ENCODE measurements at places on chromosomes 4 and X.
A peak's percentile ranks its signal among the peaks of the same experiment; 100 is the strongest.

- no peak for DNase-seq
Measured at GRCh38 chrX:49892542-49892941, 13.3 kb downstream of the USP27X start.

DNA sequence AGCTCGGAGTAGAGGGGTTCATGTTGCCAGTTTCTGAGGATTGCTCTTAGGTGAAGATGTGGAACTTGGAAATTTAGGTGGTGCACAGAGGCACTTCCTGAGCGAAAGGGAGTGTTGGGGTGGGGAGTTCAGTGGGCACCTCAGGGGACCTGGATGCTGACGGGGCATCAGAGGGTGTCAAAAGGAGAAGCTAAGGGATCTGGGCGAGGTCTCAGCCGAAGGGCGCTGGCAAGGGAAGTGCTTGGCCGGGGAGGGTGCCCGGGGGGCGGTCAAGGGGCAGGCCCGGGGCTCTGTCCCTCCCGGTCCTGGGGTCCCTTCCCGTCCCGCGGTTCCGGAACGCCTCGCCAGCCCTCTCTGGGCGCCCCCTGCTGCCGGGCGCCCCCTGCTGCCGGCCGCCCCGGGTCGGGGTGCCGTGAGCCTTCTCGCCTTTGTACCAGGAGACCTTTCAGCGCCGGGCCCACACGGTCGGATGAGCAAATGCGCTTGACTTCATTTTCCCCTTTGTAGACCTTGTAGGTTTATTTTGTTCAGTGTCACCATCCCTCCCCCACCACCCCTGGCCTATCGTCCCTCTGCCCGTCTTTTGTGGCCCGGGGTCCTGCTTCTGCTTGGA, 3.0 kb upstream of the PHOX2B start:
- peak; percentile 21 for DNase-seq

DNA sequence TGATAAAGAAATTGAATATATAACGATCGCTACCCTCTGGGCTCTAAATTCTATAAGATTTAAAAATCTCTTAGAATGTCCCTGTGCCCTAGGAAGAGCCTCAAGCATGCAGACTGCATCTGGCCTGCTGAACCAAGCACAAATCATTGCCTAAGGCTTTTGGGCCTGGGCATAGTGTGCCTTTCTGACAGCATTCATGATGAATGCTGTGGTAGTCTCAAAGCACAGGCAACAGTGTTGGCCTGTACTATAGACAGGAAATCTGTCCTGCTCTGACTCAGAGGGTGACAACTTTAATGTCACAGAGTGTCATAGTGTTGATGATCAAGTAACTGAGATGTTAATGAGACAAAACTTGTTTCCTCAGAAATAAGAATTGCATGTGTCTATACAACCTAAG, 717.3 kb downstream of the STIM2 start:
- DNase-seq = no peak

DNA sequence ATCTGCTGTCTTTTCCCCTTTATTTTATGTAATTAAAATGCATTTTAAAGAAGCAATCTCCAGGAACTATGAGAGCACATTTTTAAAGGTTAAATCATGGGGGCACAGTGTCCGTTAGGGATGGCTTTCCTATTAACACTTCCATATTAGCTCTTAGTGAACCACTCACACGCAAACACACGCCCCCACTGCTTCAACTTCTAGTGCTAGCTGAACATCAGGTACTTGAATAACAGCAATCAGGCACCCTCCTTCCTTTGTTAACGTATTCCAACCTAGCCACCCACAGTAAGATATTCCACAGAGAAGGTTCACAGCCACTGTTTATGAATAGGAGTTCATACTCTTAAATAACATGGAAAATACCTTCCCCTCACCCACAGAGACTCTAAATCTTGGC, 9.3 kb downstream of the TMEM255A start:
- DNase-seq = no peak

DNA sequence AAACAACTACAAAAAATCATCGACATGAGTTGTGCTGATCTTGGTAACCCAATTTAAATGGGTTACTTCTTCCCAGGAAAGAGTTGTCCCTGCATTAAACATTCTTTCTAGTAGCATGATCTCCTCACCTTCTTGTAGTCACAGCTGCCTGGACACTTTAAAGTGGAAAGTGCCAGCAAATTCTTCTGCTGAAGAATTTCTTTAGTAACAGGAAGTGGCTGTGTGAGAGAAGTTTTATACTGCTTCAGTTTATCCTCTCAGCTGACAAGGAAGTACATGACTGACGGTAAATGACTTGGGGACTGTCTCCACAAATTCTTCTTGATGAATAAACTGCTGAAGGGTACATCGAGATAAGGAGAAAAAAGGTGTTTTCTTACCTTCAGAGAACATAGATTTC, 18.2 kb upstream of the TNIP3 start:
- DNase-seq = peak; percentile 29

DNA sequence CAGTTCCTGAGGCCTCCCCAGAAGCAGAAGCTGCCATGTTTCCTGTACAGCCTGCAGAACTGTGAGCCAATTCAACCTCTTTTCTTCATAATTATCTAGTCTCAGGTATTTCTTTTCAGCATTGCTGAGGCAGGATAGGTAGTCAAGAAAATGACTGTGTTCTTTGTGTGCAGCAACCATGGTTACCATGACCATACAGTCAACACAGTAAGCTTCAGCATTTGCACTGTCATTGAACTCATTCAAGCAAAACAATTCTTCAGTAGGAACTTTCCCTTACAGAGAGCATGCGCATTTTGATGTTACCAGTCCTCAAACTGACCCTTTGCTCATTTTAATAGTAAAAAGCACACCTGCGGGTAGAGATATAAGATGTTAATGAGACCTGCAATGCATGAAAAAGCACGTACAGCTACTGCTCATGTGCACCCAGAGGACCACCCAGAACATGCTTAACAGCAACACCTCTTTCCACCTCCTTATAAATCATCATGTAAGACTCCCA, 180.8 kb downstream of the PRKX start:
- DNase-seq = no peak

- DNase-seq = no peak
Measured at GRCh38 chr4:89939994-89940393, 45.3 kb downstream of the MMRN1 start.

GRCh38 chr4:23930750-23931488, 41.1 kb upstream of the PPARGC1A start:
- DNase-seq = no peak

DNA sequence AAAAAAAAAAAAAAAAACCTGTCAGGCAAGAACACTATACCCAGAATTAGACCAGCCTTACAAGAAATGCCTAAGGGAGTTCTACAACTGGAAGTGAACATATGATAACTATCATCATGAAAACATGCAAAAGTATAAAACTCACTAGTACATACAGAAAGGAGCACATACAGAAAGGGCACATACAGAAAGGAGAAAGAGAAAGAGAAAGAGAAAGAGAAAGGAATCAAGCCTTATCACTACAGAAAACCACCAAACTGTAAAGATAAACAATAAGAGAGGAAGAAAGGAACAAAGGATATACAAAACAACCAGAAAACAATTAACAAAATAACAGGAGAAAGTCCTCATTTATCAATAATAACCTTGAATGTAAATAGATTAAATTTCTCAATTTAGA, 50.4 kb downstream of the PHKA1 start:
- no peak for DNase-seq

GRCh38 chrX:49101629-49101984, 21.9 kb upstream of the WDR45 start:
- no peak for DNase-seq

DNA sequence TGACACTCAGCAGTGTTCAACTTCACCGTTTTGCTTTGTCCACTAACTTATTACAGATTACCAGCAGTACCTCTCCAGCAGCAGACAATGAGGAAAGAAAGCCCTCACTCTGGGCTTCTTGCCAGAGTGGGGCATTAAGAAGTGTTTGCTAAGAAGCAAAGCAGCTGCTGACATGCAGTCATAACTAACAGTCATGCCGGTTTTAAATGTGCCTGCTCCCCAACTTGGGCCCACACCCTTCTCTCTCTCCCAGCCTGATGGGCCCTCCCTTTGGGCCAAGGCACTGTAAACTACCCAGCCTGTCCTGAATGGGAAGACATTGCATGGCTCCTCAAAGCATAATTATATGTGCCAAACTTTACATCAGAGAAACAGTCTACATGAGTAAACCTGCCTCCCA, 54.6 kb upstream of the HHIP start:
- peak; percentile 33 for DNase-seq

GRCh38 chrX:141839856-141840255, 1.7 kb downstream of the MAGEC3 start:
- peak; percentile 1 for DNase-seq

GRCh38 chr4:116599859-116600258, 485.5 kb downstream of the TRAM1L1 start:
- no peak for DNase-seq

- DNase-seq = peak; percentile 66
Measured at GRCh38 chr4:77010841-77011354, 61.3 kb downstream of the SEPTIN11 start.

GRCh38 chr4:112289407-112290253, 3.9 kb upstream of the TIFA start:
- DNase-seq = no peak

- DNase-seq = no peak
Measured at GRCh38 chr4:4386296-4386735, 586 bp upstream of the NSG1 start.

DNA sequence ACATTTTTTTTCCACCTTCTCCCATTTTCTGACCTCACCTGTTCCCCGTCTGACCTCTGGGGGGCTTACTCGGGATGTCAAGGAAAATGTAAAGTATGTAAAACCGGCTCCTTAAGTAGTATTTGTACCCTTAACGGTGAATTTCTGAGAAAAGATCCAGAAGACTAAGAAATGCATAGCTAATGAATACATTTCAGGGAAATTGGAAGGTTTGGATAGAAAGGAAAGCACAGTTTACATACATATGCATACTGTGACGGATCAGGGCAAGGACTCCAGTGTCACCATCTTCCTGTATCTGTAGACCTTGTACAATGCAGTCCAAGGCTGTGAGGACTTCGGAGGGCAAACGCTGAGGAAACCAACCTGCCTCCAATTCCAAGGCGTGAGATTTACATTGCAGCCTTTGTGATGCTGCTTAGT, 2185.9 kb upstream of the TENM3 start:
- DNase-seq = no peak

DNA sequence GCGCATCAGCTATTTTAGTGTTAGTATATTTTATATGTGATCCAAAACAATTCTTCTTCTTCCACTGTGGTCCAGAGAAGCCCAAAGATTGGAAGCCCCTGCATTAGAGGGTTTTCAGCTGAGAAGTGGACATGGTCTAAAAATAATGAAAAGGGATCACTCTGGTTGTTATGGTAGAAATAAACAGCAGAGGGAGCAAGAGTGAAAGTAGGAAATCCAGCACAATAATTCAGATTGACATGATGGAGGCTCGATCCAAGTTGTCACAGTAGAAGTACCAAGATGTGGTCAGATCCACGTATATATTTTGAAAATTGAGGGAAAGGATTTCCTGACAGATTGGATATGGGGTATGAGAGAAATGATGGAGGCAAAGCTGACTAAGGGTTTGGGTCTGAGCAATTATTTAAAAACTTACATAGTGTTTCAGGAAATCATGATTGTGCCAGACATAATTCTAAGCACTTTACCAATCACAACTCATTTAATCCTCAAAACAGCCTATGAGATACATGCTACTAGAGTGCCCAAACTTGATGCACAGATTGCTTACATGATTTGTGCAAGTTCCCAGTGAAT, 17.0 kb upstream of the TMEM144 start:
- DNase-seq = peak; percentile 42

- DNase-seq = no peak
Measured at GRCh38 chr4:121777625-121778024, 12.7 kb upstream of the SMIM43 start.

- DNase-seq = no peak
Measured at GRCh38 chrX:148815218-148815961, 315.0 kb downstream of the AFF2 start.

DNA sequence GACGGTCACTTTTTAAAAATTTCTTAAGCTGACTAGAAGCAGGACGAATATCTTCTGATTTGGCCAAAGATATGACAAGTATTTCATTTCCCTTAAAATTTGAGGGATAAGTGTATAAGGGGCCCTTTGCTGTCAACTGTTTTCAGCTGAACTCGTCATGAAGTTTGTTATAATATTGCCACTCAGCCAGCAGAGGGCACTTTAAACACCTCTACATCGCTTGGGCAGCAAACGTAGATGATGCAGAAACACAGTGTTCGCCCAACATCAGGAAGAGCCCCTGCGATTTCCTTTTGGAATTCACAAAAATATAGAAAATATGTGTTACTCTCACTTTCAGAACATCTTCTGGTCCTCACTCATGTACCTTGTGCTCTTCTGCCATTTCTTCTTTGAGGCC, 435.7 kb upstream of the FMR1 start:
- peak; percentile 8 for DNase-seq

GRCh38 chr4:101807351-101807750, 16.8 kb downstream of the BANK1 start:
- DNase-seq = no peak

- no peak for DNase-seq
Measured at GRCh38 chr4:143357161-143357845, 20.6 kb downstream of the GAB1 start.

GRCh38 chrX:107758231-107758766, 17.3 kb downstream of the TSC22D3 start:
- no peak for DNase-seq

GRCh38 chrX:572538-573124, 58.0 kb upstream of the SHOX start:
- no peak for DNase-seq

GRCh38 chr4:61431131-61431530, 231.0 kb downstream of the ADGRL3 start:
- no peak for DNase-seq

DNA sequence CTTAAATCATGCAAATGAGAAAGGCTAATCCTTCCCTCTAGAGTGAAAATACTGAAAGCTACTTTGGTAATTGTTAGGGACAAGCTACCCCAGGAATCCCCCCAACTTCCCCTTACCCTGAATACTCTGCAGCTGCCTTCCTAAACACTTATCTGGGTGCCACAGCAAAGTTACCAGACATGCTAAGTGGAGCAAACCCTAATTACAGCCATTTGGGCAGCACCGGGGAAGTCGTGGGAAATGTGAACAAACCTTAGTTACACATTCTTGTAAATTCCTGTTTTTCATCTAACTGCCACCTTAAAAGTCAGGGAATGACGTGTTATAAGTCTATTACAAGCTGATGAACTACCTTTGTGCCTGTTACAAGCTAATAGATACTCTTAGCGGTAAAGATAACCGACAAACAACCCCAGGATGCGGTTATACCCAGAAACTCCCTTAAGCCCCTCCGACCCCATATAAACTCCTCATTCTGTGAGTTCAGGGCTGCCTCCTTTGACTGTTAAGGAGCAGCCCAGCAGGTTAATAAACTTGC, 66.0 kb upstream of the PLAC8 start:
- no peak for DNase-seq
